ENCODE measurements at places on chromosomes 13 and 19.

GRCh38 chr19:19113040-19113626 lies 25.1 kb downstream of the TMEM161A start:
- no peak for DNase-seq

DNA sequence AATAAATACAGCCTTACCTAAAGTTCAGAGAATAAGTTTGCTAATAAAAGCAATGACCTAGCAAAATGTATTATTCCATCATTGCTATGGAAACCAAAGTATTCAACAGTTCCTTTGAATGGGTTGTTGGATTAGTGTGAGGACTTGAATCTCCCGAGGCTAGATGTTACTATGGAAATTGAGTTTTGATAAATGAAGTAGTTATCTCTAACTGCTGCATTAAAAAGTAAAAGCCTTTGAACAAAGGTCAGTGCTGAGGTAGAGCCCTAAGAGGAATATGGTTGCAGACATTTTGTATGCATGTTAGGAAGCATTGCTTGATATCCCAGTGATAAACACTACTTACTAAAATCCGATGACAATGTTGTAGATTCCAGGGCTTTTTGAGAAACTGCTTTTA lies 6.2 kb downstream of the KLF5 start:
- no peak for DNase-seq

DNA sequence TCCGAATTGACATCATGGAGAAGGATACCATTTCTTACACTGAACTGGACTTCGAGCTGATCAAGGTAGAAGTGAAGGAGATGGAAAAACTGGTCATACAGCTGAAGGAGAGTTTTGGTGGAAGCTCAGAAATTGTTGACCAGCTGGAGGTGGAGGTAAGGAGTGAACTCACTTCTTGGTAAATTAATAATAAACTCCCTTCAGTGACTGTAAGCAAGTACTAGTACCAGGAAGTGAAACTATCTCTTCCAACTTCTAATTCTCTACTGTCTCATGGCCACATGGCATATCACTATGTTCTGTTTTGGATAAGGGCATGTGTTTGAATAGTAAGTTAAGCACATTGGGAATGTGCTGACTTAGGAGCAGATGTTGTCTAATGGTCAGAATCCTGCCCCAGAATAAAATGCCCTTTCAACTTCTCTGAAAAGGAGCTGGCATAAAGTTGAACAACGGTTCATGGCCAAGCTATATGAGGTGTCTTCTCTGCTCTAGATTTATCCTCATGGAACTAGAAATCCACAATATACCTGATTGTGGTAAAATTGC lies 13.4 kb downstream of the OLFM4 start:
- DNase-seq: no peak

GRCh38 chr13:102907886-102908515 lies 62.2 kb downstream of the ERCC5 start:
- no peak for DNase-seq

DNA sequence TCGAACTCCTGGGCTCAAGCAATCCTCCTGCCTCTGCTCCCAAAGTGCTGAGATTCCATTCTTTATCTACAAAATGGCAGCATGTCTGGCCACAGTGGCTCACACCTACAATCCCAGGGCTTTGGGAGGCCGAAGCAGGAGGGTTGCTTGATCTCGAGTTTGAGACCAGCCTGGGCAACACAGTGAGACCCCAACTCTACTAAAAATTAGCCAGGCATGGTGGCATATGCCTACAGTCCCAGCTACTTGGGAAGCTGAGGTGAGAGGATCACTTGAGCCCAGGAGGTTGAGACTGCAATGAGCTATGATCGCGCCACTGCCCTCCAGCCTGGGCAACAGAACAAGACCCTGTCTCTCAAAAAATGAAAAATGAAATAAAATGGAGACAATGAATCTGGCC lies 6.1 kb downstream of the NAPA start:
- DNase-seq: no peak

GRCh38 chr13:98480915-98481877 lies 95.7 kb downstream of the STK24 start:
- no peak for DNase-seq

- DNase-seq: no peak
Observed at GRCh38 chr19:6519289-6519688, 11.5 kb upstream of the TNFSF9 start.

GRCh38 chr13:24254146-24254841 lies 55.1 kb upstream of the C1QTNF9 start:
- DNase-seq: peak; percentile 49

DNA sequence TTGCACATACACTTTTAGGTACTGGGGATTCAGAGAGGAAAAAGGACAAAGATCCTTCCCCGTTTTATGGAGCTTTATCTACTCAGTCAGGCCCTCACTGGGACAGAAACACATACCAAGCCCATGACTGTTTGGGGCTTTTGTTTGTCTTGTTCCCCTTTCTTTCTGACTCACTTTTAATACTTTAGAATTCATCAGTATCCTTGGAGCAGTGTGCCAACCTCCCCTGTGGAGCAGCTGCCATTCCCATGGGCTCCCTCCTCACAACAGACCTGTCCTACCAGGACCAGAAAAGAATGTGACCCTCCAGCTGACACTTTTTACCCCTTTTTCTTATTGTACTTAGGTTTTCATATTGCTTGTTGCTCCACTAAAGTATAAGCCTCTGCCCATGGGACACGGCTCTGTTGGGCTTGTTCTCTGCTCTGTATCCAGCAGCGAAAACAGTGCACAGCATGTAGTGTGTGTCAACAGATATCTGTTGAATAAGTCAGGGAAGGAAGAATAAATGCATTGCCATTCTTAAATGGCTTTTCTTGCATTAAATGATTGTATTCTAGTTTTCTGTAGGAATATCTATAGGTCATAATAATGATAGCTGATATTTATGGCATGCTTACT lies 431.1 kb downstream of the EFNB2 start:
- DNase-seq: no peak

DNA sequence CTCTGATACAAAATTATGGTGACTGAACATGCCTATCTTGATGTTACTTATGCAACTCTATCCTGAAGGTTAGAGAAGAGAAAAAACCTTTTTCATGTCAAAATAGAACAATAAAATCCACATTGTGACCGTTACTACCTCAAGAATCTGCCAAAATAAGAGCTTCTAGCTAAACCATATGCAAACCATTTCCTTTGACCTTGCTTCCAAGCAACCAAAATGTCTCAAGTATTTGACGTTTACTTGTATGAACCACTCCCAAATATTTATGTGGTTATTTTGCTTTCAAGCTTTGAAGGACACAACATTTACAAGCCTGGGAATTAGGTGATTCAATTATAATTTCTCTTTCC lies 13.9 kb downstream of the FOXO1 start:
- DNase-seq: no peak

DNA sequence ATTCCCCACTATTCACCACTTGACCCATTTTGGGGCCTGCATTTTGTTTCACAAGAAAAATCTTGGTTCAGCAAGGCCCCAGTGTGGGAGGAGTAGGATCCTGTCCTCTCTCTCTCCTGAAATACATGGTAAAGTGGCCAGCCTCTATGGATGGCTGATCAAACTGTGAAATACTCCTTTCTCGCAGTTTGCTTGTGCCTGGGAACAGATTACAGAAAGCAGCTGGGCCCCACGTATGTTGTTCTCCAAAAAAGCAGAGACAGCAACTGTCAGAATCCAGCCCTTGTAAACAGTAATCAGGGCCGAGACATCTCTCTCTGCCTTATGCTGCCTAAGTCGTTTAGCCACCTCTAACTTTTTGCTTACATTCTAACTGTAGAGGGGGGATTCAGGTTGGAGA lies 61.0 kb upstream of the RAP2A start:
- no peak for DNase-seq

DNA sequence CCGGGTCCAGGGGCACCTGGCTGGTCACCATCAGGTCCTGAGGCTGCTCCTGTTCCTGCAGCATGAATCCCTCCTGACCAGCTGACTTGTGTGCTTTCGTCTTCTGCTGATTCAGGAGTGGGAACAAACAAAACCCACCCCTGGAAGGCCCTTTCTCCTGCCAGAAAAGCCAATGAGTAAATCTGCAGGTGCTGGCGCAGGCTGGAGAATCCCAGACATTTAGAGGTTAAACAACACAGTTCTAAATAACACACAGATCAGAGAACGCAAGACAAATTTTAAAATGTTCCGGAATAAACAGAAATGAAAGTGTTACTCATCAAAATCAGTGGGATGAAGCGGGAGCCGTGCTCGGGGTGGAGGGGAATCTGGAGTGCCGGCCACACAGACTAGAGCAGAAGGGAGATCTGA lies 60.6 kb upstream of the C13orf46 start:
- DNase-seq: no peak

DNA sequence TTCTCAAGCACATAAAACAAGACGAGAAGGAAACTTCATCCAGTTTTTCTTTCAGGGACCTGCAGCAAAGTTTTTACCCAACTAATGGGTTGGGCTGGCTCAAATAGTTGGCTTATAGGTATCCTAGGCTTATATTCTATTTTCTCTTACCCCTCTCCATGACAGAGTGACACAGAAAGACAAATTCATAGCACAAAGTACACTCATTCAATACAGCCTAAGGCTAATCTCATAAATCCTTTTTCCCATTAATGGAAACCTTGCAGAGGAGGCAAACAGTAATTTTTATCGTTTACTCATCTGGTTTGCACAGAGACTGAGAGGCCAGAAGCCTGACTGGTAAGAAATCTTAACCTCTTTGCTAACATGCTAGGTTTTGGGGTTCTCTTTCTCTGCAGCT lies 1589.9 kb downstream of the SLITRK1 start:
- no peak for DNase-seq

GRCh38 chr13:84481958-84482357 lies 599.7 kb upstream of the SLITRK1 start:
- DNase-seq: no peak

DNA sequence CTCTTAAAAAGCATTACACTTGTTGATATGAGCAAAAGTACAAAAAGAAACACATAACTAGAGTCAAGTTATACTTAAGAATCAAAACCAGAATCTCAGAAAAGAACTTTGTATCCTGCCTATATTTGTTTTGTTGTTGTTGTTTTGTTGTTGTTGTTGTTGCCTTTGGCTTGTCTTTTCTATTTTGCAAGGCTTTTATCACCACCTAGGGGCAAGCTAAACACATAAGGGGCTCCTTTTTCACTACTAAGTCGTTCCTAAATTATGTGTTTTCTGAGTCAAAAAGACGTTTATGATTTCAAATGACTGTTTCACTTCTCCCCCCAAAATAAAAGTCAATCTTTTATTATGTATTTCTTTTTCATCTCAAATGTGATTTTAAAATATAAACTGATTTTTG lies 250.2 kb downstream of the RBM26 start:
- DNase-seq: no peak

DNA sequence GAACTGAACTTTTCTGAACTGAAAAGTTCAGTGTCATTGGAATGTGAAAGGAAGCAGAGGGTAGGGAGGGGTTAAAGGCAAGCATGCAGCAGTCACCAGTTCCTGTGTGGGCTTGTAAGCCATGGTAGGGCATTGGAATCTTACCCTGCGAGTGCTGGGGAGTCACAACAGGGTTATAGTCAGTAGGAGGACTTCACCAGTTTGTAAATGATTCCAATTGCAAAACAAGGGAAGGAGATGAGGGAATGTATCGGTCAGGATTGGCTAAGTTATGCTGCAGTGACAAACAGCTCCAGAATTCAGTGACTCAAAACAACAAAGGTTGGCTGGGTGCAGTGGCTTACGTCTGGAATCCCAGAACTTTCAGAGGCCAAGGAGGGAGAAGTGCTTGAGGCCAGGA lies 12.8 kb downstream of the LYPD3 start:
- no peak for DNase-seq

GRCh38 chr13:69912630-69913029 lies 195.0 kb upstream of the ATXN8OS start:
- DNase-seq: no peak

- DNase-seq: peak; percentile 100
Observed at GRCh38 chr19:19385131-19385895, 20.2 kb upstream of the GATAD2A start.

- DNase-seq: no peak
Observed at GRCh38 chr19:31119951-31120690, 229.1 kb downstream of the TSHZ3 start.

DNA sequence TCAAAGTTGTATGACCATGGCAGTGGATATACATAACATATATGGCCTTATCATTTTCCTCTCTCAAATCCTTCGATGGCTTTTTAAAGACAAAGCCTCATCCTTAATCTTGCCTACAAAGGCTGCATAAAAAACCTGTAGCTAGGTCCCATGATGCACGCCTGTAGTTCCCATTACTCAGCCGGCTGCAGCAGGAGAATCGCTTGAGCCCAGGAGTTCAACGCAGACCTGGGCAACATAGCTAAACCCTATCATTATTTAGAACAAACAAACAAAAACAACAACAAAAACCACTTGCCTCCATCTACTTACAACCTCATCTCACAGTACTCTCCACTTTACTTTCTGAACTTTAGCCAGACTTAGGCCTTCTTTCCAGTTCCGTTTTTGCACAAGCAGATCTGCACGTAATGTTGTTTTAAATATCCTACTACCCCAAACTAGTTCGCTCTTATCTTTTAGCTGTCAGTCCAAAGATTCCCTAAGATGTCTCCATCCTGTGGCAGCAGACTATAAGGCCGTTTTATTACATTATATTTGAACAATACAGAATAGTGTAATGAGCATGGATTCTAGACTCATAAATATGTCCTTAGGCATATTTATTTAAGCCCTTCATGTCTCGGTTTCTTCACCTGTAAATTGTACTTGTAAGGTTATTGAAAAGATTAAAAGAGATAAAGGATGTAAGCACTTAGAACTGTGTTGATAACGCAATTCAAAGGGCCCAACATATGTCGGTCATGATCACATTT lies 969 bp upstream of the POMP start:
- no peak for DNase-seq

DNA sequence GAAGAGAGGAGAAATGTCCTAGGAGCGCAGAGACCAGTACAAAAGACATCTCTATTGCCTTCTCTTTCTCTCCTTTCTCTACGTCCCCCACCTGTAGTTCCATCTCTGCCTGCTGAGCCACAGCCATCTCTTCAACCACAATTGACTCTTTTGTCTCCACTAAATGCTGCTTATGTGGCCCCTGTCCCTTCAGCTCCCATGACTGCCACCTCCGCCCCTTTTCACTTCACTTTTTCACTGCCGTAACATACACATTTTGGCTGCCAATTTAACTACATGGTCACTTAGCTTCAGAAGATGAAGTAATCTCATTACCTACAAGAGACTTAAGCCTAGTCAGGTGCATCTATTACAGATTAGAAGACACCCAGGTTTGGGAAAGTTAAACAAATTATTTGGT lies 81.9 kb downstream of the MZT1 start:
- no peak for DNase-seq

GRCh38 chr13:29954082-29955028 lies 103.9 kb upstream of the UBL3 start:
- DNase-seq: no peak

- no peak for DNase-seq
Observed at GRCh38 chr13:110280985-110281688, 25.8 kb downstream of the COL4A1 start.

GRCh38 chr13:91520952-91521351 lies 122.5 kb downstream of the GPC5 start:
- no peak for DNase-seq

GRCh38 chr13:25607096-25607495 lies 235.3 kb downstream of the ATP8A2 start:
- no peak for DNase-seq

GRCh38 chr13:27549406-27549981 lies 70.8 kb downstream of the LNX2 start:
- no peak for DNase-seq
